ENCODE measurements at places on chromosomes 11 and 22.

GRCh38 chr11:99592266-99592665 is 571.5 kb downstream of the CNTN5 start:
- no peak for DNase-seq

GRCh38 chr11:80109031-80109430 is 668.2 kb upstream of the TENM4 start:
- no peak for DNase-seq

DNA sequence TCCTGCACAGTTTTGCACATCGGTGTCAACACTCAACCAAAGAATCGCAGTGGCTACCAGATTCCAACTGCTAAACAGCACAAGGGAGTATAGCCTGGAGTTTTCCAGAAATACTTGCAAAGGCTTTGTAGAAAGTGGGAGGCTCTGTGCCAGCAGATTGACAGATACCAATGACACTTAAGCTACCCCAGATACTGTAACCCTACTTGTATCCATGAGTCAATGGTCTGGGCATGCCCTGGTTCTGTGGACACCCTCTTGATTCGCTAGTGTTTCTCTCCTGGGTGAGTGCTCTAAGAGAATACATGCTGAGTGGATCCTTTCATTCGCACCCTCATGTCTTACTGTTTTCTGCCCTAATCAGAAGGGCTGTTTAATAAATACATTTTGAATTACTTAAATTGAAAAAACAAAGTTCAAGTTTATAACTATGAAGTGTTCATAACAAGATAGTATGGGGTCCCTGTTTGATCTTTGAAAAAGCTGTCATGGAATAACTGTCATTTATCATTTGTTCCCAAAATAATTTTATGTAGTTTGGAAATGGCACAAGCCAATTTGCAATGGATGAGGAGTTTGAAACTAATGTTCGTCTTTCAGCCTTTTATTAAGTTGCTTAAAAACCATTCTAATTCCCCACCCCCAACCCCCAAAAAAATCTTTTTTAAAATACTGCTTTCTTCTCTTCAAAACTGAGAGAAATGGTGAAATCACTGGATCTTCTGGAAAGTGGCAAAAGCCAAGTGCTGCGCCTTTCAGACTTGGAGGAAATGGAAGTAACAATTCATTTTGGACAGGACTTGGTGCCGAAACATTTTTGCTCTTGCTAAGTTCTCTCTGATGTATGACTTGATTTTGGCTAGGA is 600.5 kb upstream of the TENM4 start:
- no peak for DNase-seq

- DNase-seq: peak; percentile 55
These were observed at the start of gene TRMU for GRCh38 chr22:46335201-46336118. TSS of gene TRMU (plus strand) at chr22:46335714. CDS start at chr22:46335765, 51 bp downstream.

DNA sequence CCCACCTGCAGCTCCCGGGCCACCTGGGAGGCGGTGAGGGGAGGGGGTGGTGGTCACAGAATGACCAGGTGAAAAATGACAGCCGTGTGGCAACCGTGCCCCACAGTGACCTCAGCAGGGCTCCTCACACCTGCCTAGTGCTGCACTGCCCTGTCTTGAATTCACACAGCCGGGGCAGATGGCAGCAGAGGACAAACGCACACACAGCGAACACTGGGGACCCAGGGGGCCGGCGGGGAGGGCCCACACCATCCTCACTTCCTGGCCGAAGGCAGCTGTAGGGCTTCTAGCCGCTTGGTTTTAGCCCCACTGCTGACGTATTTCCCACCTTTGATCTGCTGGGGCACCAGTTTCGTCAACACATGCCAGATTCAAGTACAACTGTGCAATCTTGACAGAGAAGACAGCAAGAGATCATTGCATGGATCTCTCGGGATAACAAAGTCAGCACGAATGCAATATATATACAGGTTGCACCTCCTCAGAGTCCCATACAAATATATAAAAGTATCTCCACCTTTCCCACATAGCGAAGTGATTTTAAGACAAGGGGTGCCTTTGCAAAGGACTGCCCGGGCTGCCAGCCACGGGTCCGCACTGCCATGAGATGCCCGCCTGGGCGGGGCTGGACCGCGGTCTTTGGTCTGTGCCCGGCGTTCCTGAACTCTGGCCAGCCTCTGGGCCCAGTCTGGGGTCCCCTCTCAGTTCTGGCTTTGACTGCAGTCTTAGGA is 26.9 kb downstream of the TRMU start:
- DNase-seq: no peak

- DNase-seq: no peak
These were observed 62.6 kb upstream of the SLC17A6 start for GRCh38 chr11:22275600-22275999.

DNA sequence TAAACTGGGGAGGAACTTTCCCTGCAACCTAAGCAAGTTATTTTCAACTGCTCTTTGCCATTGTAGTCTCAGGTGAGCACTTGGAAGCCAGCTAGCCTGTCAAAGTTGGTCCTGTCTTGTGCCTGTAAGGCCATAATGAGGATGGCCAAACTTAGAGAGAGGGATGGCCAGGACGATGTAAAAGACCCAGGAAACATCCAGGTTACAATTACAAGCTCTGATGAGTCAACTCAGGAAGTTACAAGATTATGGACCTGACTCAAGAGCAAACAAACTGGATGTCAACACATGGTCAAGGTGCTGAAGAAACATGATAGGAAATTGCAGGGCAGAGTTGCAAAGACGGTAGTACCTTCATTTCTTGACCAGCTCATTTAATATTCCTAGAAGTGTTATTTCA is 1.6 kb downstream of the GTPBP1 start:
- no peak for DNase-seq

GRCh38 chr11:70127653-70128434 is 49.7 kb downstream of the ANO1 start:
- DNase-seq: no peak

GRCh38 chr11:13258855-13259254 is 18.7 kb upstream of the BMAL1 start:
- DNase-seq: no peak

- no peak for DNase-seq
These were observed 23.4 kb downstream of the SLN start for GRCh38 chr11:107688322-107688918.

GRCh38 chr22:33299245-33299956 is 241.2 kb upstream of the SYN3 start:
- no peak for DNase-seq

- DNase-seq: no peak
These were observed 143.8 kb downstream of the ST3GAL4 start for GRCh38 chr11:126499131-126499752.

DNA sequence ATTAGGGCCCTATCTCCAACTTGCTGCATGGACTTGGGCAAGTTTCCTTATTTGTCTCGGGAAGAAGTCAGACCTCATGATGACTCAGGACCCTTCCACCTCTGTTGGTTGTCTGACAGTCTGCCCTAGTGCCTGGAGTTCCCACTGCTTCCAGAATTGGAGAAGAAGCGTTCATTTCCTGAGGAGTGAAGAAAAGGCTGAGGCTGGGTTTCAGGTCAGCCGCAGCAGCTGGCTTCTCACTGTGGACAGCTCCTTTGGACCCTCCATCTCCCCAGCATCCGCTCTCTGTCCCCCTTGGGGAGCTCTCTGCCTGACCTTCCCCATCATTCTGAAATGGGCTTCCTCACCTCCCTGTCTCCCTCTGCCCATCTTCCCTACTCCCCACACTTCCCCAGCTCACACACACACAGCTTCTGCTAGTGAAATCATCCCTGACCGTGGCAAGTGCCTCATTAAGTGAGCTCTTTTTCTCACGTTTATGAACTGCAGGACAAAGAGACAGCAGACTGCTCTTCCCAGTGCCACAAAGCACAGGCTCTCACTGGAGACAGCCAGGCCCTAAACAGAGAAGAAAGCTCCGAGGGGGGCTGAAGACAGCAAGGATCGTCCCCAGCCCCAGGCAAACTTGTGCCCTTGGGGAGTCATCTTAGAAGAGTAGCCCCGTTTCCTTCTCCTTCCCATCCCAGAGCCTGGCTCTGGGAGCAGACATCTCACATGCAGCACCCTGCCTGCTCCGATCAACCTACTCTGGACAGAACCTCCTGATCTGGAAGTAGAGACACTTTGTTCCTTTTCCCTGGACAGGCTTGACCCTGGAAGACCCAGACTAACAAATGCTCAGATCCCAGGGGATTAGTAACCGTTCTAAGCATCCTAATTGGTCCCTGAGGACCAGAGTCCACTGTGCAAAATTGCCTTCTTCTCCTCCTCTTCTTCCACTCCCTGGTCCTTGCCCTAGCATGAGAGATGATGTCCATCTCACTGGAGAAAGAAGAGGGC is 157.9 kb downstream of the FEZ1 start:
- DNase-seq: no peak

DNA sequence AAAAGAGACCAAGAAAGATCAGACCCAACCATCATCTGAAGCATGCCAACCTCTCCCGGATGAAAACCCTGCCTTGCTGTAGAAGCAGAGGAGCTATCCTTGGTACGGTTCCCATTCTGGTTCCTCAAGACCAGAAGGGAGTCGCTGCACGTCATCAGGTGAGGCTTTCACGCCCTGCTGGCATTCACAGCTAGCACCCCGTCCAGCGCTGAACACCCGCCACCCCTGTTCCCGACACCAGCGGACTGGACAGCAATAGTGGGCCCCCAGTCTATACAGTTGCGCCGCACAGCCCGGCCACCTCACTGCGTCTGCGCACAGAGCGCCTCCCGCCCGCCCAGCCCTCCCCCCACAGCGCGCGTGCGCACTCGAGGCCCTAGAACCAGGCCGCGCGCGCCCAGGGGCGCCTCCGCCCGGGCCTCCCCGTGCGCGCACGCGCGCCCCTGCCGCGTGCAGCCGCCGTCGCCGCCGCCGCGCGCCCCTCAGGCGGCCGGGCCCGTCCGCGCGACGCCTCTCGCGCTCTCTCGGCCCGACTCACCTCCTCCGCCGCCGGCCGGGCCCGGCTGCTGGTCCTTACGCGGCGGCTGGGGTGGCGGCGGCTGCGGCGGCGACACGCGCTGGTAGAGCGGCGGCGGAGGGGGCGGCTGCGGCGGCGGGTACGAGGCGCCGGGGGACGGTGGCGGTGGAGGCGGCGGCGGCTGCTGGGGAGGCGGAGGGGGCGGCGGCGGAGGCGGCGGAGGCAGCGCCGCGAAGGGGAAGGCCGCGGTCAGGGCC is 706 bp downstream of the SF1 start:
- peak; percentile 70 for DNase-seq

DNA sequence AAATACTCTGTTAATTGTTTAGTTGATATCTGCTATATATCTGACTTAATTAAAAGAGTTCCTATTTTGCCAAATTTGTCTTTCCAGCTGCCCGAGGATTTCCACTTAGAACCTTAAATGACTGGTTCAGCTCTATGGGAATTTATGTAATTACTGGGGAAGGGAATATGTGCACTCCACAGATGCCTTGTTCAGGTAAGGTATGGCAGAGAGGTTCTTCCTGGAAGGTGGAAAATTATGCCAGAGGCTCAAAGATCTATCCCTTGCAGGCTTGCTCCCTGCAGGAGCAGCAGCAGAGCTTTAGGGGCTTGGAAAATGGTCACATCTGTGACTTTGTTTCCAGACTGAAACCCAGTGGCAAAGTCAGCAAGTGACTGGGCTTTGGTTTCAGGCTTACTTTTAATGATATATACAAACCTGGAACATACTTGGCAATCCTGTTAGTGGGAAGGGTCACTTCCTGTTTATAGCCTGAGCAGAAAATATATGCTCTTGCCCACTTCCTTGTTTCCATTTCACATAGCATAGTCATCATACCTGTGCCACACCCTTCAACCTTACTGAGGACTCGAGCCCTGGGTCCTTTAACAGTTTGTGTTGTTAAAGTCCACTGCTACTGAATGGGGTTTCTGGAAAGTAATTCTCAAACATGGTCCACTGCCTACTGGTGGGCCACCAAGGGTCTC is 23.7 kb downstream of the WBP2NL start:
- no peak for DNase-seq

- no peak for DNase-seq
These were observed 6.7 kb upstream of the CAVIN3 start for GRCh38 chr11:6326985-6327384.

GRCh38 chr11:113282898-113283437 is 31.4 kb upstream of the TTC12 start:
- DNase-seq: no peak

- DNase-seq: no peak
These were observed 50.4 kb downstream of the ANO1 start for GRCh38 chr11:70128435-70128906.

DNA sequence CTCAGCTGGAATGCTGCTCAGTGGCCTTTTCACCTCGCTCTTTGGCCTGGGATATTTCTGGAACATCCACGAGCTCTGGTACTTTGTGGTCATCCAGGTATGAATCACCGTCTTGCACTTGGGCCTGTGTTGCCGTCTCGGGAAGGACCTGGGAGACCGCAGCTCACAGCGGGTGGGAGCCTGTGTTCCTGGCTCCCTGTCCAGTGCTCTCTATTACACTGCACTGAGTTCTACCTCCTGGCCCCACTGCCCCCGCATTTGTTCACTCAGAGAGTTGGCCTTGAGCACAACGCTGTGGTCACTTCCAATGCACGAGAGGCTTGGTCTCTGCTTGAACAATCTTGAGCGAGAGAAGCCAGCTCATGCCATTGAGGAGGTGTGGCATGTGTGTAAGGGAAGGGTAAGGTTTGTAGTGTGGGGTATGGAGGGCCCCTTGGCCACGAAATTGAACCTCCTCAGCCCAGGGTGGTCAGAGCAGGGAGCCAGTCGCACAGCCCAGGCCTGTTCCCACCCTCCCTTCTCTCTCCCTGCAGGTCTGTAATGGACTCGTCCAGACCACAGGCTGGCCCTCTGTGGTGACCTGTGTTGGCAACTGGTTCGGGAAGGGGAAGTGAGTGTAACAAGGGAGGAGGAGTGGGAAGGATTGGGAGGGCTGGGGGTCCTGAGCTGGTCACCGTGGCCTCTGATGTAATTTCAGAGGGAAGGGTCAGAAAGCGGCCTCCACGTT is 16.2 kb downstream of the SLC37A2 start:
- DNase-seq: no peak

- no peak for DNase-seq
These were observed 11.1 kb downstream of the HPS5 start for GRCh38 chr11:18310800-18311340.

GRCh38 chr11:60098508-60098907 is 10.0 kb downstream of the MS4A2 start:
- DNase-seq: no peak

DNA sequence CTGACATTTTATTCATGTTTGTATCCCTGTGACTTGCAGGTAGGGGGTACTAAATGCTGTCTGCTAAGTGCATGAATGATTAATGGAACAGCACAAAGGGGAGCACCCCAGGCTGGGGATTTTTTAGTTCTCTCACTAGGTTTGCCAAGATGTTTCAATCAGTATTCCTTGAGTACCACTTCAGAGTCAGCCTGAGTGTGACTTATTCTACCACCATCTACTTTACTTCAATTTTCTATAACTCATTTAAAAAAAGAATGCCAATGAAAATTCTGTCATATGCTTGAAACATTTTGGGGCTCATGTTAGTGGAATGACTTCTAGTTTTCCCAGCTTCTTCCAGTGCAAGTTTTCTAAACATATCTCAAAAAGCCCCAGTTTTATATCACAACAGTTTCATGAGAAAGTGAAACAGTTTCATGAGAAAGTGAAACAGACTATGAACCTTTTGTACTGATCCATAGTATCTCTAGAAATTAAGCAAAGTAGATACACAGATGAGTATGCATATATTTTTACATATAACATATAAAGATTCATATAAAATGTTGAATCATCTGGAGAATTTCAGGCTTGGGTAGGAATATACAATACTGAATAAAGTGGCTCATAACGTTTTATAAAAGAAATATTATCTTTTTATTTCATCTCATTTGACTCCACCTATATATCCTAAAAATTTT is 252.4 kb downstream of the GRM5 start:
- no peak for DNase-seq

Data from stimulated activated CD4-positive, alpha-beta T cell treated with anti-CD3 and anti-CD28 coated beads, Interleukin-2, amount 100 ng/mL, for 4 hours (primary cell).